ENCODE measurements at places on chromosomes 4 and X.

DNA sequence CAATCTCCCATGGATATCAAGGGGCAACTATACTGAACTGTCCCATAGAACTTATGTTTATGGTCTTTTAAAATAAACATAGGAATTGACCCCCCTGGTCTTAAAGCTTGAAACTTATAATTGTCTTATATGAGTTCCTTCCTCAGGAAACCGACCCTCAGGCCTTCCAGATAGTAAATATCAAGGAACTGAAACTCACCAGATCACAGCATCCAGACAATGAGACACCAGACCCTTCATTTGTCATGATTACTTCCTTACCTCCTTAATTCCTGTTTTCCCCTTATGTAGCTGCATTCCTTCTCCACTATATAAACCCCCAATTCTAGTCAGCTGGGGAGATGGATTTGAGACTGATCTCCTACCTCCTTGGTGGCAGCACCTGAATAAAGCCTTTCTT is 94.8 kb upstream of the GRPR start:
- DNase-seq: no peak

GRCh38 chr4:121712001-121712651 is 15.3 kb upstream of the ANXA5 start:
- no peak for DNase-seq

- no peak for DNase-seq
Observed at GRCh38 chr4:99413140-99413539, 22.0 kb downstream of the ADH7 start.

DNA sequence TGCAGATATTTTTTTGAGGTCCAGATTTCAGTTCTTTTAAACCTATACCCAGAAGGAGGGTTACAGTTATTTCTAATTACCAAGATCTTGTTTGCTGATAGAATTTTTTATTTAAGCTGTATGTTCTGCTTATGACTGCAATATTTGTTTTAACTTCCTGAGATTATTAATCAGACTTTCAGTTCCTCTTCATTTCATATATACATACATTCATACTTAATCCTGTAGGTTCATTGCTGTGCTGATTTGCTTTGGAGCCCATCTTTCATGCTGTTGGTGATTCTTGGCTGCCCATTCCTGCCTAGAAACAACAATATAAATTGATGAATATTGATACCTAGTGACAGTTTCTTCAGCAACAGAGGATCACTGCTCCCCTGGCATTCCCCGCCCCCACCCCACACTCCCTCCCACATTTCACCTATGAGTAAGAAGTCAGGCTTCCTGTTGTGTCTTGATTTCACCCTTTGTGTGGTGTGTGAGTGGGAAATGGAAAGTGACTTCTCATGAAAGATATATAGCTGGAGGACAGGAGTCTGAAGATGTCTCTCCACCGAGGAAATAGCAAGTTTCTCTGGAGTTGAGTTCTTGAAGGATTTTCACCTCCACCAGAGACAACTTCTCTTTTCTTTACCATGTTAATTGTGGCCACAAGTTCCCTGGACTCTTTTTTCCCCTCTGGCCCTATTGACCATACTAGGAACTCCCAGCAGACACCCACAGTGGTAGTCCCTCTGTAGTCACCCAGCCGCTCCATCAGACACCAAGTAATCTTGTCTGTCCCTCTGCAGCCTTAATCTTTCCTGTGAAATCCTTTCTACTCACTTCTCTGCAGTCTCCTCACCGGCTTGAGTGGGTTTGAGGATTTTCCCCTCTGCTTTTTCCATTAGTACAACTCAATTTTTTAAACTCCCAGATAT is 118.4 kb downstream of the ASB9 start:
- peak; percentile 5 for DNase-seq

DNA sequence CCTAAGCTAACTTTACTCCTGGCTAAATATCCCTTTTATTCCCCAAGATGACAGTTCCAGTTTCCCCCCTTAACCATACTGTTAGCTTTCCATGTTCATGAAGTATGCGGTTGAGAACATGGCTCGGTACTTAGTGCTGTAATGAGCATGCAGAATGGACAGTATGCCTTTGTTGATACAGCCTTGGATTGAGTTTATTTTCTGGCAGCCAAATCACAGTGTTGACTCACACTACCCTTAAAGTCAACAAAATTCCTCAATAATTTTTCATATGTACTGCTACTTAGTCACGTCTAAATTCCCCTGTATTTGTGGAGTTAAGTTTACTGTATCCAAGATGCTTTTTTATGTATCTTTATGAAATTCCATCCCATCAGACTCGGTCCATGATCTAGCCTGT is 1.4 kb upstream of the VEGFC start:
- no peak for DNase-seq

DNA sequence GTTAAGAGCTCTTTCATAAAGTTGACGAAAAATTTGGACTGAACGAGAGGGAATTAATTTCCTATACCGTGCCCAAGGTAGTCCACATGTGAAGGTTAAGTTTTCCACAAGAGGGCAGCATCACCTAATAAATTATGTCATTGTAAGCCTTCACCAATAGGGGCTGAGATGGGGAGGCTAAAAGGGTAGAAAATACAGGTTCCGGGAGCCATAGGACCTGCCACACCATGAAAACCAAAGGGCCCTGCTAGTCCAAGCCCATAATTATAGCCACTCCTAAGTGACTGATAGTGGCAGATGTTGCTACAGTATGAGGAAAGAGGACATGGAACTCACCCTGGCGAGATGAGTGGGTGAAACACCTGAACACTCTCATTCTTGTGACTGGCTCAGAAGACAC is 122.2 kb downstream of the SHROOM4 start:
- DNase-seq: peak; percentile 4

- no peak for DNase-seq
Observed at GRCh38 chrX:110432091-110432905, 73.7 kb downstream of the RTL9 start.

- no peak for DNase-seq
Observed at GRCh38 chrX:19899217-19899788, 11.9 kb upstream of the SH3KBP1 start.

DNA sequence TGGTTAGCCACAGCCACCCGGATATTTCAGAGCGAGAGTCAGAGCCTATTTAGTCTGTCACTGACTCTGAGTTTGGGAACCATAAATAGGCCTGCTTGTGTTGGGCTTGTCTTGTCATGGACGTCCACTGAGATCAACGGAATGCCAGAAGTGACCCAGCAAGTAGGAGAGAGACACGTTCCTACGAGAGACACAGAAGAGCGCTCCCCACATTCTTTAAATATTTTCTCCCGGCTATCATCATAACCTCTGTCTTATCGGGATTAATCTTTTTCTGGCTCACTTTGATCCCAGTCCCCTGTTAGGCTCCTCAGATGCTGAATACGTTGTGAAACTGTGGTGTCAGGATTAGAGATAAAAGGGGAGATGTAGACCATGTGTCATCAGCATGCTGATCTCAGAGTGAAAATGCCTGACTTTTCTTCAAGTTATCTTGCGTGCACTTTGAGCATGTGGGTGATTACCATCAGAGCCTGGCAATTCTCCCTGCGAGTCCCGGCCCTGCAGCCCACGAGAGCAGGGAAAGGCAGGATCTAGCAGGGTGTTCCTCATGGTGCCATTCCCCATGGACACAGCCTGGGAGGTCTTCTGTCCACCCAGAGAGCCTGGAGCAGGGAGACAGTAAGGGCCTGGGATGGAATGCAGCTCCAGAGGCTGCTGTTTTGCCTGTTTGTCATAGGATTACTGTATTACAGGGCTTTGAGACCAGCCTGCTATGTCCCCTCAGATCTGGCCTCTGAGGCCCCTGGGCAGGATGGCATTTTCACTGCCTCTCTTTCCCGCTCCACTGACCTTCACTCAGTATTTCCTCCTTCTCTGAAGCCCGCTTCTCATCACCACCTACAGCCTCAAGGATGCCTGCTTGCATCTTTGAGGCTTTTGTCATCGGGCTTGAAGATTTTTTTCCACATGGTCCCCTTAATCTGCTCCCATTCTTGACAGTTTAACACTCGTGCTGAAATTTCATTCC is 2.8 kb upstream of the TENM3 start:
- no peak for DNase-seq

GRCh38 chr4:169208090-169208455 is 62.7 kb downstream of the SH3RF1 start:
- no peak for DNase-seq

DNA sequence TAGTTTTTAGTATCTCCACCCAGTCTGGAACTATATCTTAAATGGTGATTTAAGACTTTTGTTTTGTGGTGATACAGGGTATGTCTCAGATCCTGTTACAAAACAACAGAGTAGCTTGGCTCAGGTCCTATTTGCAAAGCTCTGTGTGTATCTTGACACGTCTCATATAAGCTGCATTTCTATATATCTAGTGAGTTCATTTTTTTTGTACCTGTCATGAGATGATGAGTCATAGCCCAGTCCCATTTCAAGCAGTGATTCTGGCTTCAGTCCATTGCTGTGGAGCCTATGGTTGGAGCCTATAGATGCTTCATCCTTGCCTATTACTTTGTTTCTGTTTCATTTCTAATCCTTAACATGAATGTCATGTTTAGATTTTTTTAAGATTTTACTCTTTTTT is 23.0 kb downstream of the GRXCR1 start:
- DNase-seq: no peak

DNA sequence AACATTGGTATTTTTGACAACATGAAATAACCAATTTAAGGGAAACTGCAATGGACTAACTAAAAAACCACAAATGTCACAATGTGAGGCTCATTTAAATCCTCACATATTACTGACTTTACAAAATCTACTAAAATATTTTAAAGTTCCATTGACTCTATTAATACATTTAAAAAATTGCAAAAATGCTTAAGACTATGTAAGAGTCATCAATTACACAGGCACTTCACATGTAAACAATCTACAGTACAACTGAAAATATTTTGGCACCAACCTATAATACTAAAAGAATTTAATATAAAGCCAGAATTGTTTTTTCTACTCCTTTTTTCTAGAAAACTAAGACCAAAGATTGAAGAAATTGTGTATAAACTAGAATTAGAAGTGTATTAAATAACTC is 76.8 kb upstream of the RBMXL3 start:
- DNase-seq: no peak

GRCh38 chrX:97597954-97598353 is 714.2 kb downstream of the RPA4 start:
- DNase-seq: peak; percentile 46

- DNase-seq: no peak
Observed at GRCh38 chrX:136191171-136191570, 43.8 kb downstream of the FHL1 start.
